Neuronal stem cell (in vitro differentiated cells): ENCODE measurements at places on chromosomes 2 and 18.

- H3K27me3 ChIP-seq, result no peaks in the 10 kb centered on the region
- H3K4me3 ChIP-seq, result no peak overlapping the region
- no peaks in the 10 kb centered on the region for H3K36me3 ChIP-seq
- no peaks in the 10 kb centered on the region for H3K4me1 ChIP-seq
- H3K27ac ChIP-seq, result no peak overlapping the region
- no peak for DNase-seq
These were observed 62.5 kb upstream of the TMEM247 start for GRCh38 chr2:46416739-46417403.

GRCh38 chr2:20972110-20972509, 71.8 kb downstream of the APOB start:
- no peaks in the 10 kb centered on the region for H3K27me3 ChIP-seq
- no peaks in the 10 kb centered on the region for H3K36me3 ChIP-seq
- H3K4me1 ChIP-seq, result no peaks in the 10 kb centered on the region
- H3K27ac ChIP-seq, result no peak overlapping the region
- no peak for DNase-seq

- peak overlapping the region; percentile 10 for H3K27ac ChIP-seq
- H3K4me3 ChIP-seq, result no peak overlapping the region
- H3K27me3 ChIP-seq, result no peaks in the 10 kb centered on the region
- peaks cover 9% of the 10 kb centered on the region for H3K4me1 ChIP-seq
These were observed 78.8 kb upstream of the CAPN13 start for GRCh38 chr2:30886080-30886479.

- H3K4me3 ChIP-seq, result no peak overlapping the region
- H3K4me1 ChIP-seq, result no peaks in the 10 kb centered on the region
- no peak for DNase-seq
- H3K27me3 ChIP-seq, result no peaks in the 10 kb centered on the region
- H3K36me3 ChIP-seq, result no peaks in the 10 kb centered on the region
These were observed 275.3 kb downstream of the INSIG2 start for GRCh38 chr2:118363604-118364003.

DNA sequence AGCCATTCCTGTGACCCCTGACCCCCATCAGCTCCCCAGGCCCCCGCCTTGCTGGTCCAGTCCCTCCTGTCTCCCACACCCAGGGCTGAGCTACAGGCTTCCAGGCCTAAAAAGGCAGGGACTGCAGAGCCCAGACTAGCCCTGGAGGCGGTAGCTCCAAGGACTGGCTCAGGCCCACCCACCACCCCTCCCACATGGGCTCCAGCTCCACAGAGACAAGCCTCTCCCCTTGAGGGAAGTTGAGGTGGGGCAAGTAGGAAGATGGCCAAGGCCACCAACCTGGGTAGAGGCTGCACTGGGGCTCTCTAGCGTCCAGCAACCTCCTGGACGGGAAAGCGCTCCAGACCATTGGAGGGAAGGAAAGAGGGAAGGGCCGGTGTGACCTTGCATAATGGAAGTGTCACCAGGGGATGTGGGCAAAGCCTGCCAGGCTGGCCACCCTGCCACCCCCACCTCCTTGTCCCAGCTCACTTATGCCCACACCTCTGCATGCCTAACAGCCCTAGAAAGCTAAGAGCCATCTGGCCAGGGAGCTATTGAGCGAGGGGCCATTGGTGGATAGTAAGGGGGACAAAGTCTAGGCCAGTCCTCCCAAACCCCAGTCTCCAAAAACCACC, 63.1 kb downstream of the TNS1 start:
- no peak overlapping the region for H3K27ac ChIP-seq
- no peak for DNase-seq
- H3K4me3 ChIP-seq, result no peak overlapping the region
- H3K36me3 ChIP-seq, result no peaks in the 10 kb centered on the region
